Glomerular endothelial cell (primary cell): ENCODE measurements at places on chromosomes 4 and X. TPM values are rescaled to one million over a fixed set of nuclear protein-coding genes. Genes with fewer than 3 reads are reported as not detected.

DNA sequence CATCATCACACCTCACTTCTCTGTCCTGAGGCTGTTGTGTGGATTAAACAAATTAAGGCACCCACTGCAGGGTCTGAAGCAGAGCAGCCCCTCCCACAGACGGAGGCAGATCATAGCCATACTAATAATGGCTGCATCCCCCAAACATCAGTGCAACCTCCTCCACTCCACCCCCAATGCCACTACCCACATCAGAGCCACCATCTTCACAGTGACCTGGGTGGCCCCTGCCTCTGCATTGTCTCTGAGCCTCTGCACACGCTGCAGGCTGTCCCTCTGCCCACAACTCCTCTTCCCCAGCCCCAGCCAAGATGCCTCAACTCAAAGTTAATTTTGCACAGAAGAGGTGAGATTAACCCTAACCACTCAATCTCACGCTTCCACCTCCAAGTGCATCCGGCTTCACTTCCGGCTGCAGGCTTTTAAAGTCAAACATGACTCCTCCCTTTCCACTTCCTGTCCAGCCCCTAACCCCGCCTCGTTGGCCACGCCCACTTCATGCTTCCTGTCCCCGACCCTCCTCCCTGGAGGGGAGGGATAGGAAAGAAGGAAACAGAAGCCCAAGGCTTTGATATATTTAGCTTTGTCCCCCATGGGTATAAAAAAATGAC is 22.7 kb downstream of the JAKMIP1 start:
- no peak for DNase-seq

DNA sequence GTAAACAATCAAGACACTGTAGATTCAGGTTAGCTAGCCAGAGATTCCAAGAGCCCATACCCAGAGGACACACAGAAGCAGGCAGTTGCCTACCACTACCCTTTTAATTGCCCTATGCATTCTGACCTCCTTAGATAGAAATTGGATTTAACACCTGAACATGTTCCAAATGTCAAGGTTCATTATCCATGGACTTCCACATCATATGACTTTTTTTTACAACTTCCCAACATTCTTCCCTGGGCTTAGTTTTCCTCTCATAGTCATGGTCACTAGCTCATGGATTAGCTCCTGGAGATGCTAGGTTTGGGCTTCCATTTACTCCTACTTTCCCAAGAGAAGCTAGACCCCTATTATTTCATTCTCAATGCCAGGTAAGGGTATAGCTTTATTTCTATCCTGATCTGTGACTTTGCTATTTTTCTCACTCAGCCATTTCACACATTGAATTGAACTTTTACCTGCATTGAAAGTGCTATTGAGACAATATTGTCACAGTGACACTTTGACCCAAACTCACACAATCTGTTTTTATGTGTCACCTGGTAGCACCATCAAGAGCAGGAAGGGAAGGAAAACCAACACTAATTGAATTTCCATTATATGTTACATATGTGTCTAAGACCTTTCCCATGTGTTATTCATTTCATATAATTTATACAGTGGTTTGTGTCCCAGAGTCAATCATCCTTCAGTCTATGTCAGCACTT is 44.0 kb upstream of the PRKG2 start:
- no peak for DNase-seq

- DNase-seq: no peak
Observed at GRCh38 chr4:183443655-183444213, 702 bp upstream of the CDKN2AIP start.

GRCh38 chrX:119222932-119223331 is 13.2 kb upstream of the PGRMC1 start:
- DNase-seq: no peak

DNA sequence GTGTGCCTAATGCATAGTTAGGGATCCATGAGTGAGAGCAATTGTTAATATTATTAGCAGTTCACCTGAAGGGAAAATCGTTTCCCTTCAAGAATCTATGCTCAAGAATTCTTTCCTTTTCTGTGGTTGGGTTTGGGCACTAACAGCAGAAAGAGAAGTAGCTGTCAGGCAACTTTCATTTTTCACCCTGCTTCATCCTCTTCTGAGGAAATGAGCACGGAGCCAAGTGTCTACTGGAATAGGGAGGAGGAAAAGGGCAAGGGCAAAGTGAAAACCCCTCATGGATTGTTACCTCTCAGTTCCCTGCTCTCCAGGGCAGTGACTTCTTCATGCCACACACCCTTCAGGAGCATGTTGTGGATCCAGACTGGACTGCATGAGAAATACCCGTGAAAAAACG is 2.6 kb upstream of the HPGDS start:
- DNase-seq: no peak

DNA sequence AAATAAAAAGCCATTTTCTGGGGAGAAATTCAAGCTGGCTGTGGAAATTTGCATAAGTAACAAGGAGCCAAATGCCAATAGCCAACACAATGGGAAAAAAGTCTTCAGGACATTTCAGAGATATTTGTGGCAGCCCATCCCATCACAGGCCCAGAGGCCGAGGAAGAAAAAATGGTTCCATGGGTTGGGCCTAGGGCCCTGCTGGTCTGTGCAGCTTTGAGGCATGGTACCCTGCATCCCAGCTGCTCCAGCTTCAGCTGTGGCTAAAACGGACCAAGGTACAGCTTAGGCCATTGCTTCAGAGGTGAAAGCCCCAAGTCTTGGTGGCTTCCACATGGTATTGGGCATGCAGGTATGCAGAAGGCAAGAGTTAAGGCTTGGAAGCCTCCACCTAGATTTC is 14.2 kb upstream of the IL9R start:
- DNase-seq: no peak

Gene PAGE1
- not detected in 2 replicates for total RNA-seq
